ENCODE measurements at places on chromosomes 2 and 18. TPM values are rescaled to one million over a fixed set of nuclear protein-coding genes. Genes with fewer than 3 reads are reported as not detected.

DNA sequence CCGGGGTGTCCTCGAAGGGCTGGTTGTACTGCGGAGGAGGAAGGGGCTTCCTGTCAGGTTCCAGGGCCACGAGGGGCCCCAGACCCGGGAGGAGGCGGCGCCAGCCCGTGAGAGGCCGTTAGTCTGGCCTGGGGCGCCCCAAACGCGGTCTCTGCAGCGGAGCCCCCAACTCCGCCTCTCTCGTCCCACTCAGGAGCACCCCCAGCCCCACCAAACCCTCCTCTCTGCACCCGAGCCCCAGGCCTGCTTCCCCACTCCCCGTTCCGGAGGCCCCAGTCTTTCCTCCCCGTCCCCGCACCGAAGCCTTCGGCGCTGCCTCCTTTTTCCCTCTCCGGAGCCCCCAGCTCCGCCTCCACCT, 473 bp downstream of the HJURP start:
- peak overlapping the region; percentile 90 for H3K4me3 ChIP-seq
- DNase-seq = no peak
- peak overlapping the region; percentile 87 for H3K27ac ChIP-seq
- peaks cover 4% of the 10 kb centered on the region for H3K36me3 ChIP-seq
- peaks cover 16% of the 10 kb centered on the region for H3K4me1 ChIP-seq

The CD8A gene
- total RNA-seq = not detected

DNA sequence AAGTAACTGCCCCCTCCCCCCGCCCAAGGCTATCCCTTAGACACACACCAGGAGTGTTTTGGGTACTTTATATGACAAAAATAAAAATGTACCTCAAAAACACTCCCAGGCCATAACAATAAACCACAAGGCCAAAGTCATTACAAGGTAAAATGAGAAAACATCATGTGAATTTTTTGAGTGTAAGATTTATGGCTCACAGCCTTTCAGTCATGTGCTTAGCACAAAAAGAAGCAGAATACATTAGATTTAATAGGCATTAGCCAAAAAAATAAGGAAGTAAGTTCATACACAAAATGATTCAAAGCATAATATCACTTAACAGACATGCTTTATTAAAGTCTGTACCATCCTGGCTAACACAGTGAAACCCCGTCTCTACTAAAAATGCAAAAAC, 103.7 kb downstream of the CACNB4 start:
- no peaks in the 10 kb centered on the region for H3K36me3 ChIP-seq
- no peaks in the 10 kb centered on the region for H3K4me1 ChIP-seq
- no peak for DNase-seq
- H3K4me3 ChIP-seq = no peak overlapping the region
- no peak overlapping the region for H3K27ac ChIP-seq

- H3K27me3 ChIP-seq = no peaks in the 10 kb centered on the region
- H3K4me3 ChIP-seq = no peak overlapping the region
- H3K27ac ChIP-seq = no peak overlapping the region
- no peak for DNase-seq
- H3K36me3 ChIP-seq = no peaks in the 10 kb centered on the region
Observed at GRCh38 chr2:42055573-42056514, 8.0 kb downstream of the PKDCC start.

The ARL4C gene
- total RNA-seq = 6.4 TPM

GRCh38 chr2:73717251-73717606, 19.9 kb downstream of the TPRKB start:
- DNase-seq = no peak
- peaks cover 6% of the 10 kb centered on the region for H3K4me1 ChIP-seq
- no peaks in the 10 kb centered on the region for H3K36me3 ChIP-seq
- H3K4me3 ChIP-seq = no peak overlapping the region
- peaks cover 16% of the 10 kb centered on the region for H3K27me3 ChIP-seq
- H3K27ac ChIP-seq = no peak overlapping the region

DNA sequence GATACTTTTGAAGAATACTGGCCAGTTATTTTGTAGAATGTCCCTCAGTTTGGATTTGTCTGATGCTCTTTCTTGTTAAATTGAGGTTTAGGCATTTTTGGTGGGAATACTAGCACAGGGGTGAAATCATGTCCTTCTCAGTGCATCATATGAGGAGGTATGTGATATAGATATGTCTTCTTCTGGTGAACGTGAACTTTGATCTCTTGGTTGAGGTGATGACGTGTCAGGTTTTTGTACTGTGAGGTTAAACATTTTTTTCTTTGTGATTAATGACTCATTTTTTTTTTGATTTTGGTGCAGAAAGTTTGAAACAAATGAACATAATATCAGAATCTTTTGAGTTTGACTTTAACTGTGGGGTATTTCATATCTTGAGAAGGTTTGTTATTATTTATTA, 11.0 kb downstream of the ZNF407 start:
- no peaks in the 10 kb centered on the region for H3K27me3 ChIP-seq
- H3K4me3 ChIP-seq = no peak overlapping the region
- H3K4me1 ChIP-seq = peaks cover 12% of the 10 kb centered on the region
- DNase-seq = no peak

GRCh38 chr18:34159691-34160185, 65.0 kb downstream of the NOL4 start:
- H3K27ac ChIP-seq = no peak overlapping the region
- H3K4me3 ChIP-seq = no peak overlapping the region
- H3K27me3 ChIP-seq = no peaks in the 10 kb centered on the region
- no peaks in the 10 kb centered on the region for H3K36me3 ChIP-seq
- no peak for DNase-seq

DNA sequence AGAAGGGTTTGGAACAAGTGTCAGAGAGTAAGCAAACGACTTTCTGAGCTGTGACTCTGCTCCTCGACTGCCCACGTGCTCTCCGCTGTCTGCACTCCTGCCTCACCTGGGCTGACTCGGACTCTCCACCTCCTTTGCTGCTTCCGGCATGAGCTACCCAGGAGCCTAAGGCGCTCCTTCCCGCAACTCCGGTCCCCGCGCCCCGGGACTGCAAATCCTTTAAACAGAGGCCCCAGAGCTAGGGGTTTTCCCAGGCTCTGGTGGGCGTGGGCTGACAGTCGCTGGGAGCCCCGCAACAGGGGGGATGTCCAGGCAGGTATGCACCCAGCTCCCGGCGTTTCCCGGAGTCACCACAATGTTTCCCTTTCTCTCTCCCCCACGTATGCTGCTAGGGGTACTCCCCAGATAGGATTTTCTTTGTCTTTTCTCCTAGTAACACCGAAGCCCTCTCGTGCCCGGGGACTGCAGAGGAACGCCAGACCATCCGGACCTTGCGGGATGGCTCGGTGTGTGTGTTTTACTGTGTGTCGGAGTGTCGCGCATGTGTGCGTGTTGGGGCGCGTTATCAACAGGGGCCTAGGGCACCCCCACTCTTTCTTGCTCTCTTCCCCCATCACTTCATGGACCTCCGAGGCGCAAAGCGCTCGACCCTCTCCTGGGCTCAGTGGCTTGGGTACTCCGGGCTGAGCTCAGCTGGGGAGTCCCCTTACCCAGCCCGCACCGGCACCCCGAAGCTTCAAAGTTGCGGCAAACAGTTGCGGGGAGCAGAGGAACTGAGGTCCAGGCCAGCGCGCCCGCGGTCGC, 691 bp upstream of the THSD7B start:
- H3K27ac ChIP-seq = no peak overlapping the region
- no peak for DNase-seq
- H3K4me1 ChIP-seq = no peaks in the 10 kb centered on the region
- no peak overlapping the region for H3K4me3 ChIP-seq
- H3K27me3 ChIP-seq = peaks cover 62% of the 10 kb centered on the region

DNA sequence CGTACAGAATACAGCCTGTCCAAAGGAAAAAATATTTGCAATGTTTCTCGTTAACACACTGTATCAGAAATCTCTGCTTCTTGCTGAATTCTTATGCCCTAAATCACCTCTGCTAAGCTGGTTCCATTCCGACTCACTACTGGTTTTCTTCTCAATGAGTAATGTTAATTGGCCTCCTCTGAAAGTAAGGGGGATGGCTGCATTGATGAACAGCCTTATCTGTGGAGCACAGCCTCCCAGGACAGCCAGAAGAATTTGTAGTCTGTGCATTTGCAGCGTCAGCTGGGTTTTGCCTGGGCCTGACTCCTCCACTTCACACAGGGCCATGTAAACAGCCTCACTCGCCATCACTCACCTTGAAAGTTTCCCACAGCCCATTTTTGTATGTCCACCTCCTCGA, 127.7 kb downstream of the RNF152 start:
- no peak for DNase-seq
- H3K27ac ChIP-seq = no peak overlapping the region
- H3K4me3 ChIP-seq = no peak overlapping the region
- H3K4me1 ChIP-seq = peaks cover 8% of the 10 kb centered on the region
- H3K27me3 ChIP-seq = no peaks in the 10 kb centered on the region
- H3K36me3 ChIP-seq = no peaks in the 10 kb centered on the region

- H3K4me3 ChIP-seq = no peak overlapping the region
- no peak for DNase-seq
- no peaks in the 10 kb centered on the region for H3K27me3 ChIP-seq
- no peak overlapping the region for H3K27ac ChIP-seq
Observed at GRCh38 chr2:239177325-239177724, 223.5 kb downstream of the HDAC4 start.

The CHRNA1 gene
- not detected for total RNA-seq

DNA sequence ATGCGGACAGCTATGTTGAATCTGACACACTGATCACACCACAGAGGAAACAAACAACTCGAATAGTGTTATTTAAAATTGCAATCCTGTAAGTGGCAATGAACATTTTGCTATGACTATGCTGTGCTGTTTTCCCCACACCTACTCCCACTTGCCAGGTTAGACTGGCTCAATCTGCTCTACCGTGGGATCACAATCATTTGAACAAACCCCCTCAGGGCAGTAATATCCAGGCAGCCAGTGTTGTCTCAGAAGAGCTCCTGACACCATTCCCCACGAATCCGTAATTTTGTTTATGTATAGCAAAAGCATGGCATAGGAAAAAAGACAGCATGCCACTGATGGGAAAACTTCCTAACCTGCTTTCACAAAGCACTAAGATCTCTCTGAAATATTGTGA, 284.3 kb downstream of the ERBB4 start:
- no peaks in the 10 kb centered on the region for H3K4me1 ChIP-seq
- no peak overlapping the region for H3K4me3 ChIP-seq
- peaks cover 81% of the 10 kb centered on the region for H3K27me3 ChIP-seq
- H3K27ac ChIP-seq = no peak overlapping the region
- H3K36me3 ChIP-seq = no peaks in the 10 kb centered on the region

- H3K4me1 ChIP-seq = peaks cover 22% of the 10 kb centered on the region
- peak overlapping the region; percentile 52 for H3K4me3 ChIP-seq
- H3K27me3 ChIP-seq = no peaks in the 10 kb centered on the region
- no peaks in the 10 kb centered on the region for H3K36me3 ChIP-seq
- peak overlapping the region; percentile 65 for H3K27ac ChIP-seq
Observed at GRCh38 chr2:144099340-144099739, 420.6 kb downstream of the ZEB2 start.

- H3K27me3 ChIP-seq = no peaks in the 10 kb centered on the region
- no peak overlapping the region for H3K27ac ChIP-seq
- H3K36me3 ChIP-seq = peaks cover 9% of the 10 kb centered on the region
- no peak overlapping the region for H3K4me3 ChIP-seq
- no peak for DNase-seq
Observed at GRCh38 chr2:163641986-163642385, 93.8 kb downstream of the FIGN start.

DNA sequence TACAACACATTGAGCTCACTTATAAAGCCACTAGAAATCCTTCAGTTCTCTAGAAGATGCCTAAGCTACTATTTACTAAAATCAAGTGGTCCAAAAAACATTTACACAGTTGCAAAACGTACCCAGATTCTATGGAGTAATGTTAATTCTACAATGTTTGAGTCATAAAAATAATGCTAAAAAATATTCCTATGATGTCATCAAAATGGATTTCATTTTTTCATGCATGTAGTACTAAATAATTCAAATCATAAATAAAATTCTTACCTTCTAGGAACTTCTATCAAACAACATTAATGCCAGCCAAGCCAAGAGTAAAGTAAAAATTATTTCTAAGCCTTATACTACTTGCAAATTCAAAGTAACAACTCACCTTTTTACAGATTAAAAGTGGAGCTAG, 168.9 kb upstream of the EPC2 start:
- no peak overlapping the region for H3K4me3 ChIP-seq
- DNase-seq = no peak
- no peaks in the 10 kb centered on the region for H3K36me3 ChIP-seq
- H3K27ac ChIP-seq = no peak overlapping the region
